ENCODE measurements at places on chromosomes 11 and 22.

DNA sequence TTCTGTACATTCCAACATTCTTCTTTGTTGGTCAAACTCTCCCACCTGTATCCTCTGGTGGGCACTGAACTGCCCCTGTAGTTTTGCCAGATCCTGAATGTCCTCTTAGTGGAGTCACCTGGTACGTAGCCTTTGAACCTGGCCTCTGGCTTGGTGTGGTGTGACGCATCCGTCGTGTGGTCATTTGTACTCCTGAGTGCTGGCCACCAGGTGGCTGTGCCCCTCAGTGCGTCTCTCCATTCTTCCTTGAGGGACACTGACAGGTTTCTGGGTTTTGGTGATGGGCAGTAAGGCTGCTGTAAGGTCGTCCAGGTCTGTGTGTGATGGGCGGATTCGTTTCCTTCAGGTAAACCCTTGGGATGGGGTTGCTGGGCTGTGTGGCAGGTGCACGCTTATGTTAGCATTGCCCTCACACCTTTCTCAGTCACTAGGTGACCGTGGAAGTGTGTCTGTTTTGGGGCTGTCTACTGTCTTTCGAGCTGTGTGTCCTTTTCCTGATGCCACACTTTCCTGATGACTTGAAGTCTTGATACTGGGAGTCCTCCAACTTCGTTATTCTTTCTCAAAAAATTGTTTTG is 13.6 kb upstream of the RANBP1 start:
- DNase-seq = no peak

DNA sequence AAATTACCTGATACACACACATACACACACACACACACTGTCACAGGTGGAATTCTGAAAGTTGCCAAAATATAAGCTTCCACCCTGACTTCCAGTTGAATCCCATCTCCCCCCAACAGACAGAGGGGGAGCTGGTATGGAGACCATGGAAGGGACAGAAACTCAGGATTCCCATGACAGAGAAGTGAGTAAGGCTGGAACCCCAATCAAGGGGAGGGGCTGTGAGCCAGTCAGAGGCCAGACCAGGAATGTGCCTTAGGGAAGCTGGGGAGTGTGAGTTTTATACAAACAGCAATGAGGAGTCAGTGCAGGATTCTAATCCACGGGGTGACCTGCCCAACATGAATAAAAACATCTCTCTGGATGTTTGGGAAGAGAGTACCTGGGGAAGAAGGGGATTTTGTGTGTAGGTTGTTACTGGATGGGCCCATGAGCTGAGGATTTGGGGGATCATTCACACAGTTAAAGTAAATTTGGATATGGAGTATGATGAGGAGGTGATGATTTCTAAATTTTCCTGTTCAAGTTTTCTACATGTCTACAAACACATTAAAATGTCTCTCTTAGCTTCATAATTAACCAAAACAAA is 38.7 kb upstream of the TOP3B start:
- DNase-seq = no peak

DNA sequence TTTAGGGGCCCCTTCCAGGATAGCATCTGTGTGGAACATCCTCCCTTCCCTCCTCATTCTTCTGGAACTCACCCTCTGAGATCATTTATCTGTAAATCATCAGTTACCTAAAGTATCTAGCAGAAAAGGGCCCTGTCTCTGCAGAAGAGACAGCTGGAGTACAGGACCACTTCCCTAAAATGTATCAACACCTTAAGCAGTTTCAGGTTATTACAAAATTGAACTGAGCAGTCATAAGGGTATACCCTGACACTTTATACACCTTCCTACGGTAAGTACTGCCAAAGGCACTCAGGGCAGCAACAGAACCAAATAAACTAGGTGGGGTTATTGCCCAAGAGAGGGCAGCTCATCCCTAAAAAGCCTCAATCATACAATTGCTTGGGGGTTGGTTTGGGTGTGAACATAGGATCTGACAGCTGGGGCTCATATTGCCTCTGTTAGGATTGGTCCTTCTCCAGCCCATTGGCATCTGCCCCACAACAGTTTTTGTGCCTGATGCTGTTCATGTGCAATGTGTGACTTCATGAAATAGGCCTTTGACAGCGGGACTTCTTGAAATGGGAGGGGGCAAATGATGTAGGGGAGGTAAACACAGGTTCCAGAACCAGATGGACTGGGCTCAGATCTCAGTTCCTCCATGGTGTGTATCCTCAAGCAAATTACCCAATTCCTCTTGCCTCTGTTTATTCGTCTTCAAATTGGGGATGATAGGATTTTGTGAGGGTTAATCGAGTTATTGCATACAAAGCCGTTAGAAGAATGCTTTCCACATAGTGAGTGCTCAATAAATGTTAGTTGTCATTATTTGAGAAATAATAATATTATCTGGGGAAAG is 2.9 kb downstream of the POU2AF3 start:
- DNase-seq = no peak

DNA sequence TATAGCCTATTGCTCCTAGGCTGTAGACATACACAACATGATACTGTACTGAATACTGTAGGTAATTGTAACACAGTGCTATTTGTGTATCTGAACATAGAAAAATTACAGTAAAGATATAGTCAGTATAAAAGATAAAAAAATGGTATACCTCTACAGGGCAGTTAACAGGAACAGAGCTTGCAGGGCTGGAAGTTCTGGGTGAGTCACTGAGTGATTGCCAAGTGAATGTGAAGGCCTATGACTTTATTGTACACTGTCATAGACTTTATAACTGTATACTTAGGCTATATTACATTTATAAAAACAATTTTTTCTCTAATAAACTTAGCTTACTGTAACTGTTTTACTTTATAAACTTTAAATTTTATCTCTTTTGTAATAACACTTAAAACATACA is 332.4 kb upstream of the ARHGAP42 start:
- DNase-seq = no peak

DNA sequence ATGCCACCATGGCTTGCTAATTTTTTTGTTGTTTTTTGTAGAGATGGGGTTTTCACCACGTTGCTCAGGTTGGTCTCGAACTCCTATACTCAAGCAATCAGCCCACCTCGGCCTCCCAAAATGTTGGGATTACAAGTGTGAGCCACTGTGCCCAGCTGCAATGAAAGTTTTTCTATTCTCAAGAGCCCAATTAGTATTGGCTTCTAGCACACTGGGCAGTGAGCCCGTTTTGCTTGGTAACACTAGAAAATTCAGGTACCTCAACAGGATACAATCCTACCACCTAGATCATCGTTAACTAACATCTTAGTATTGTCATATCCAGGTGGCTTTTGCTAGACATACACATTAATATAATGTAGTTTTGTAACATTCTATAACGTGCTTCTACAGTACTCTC is 19.0 kb downstream of the SEC14L3 start:
- no peak for DNase-seq

- DNase-seq = no peak
Measured at GRCh38 chr11:90241414-90241813, 18.6 kb upstream of the CHORDC1 start.

All from activated CD8-positive, alpha-beta memory T cell treated with anti-CD3 and anti-CD28 coated beads for 1 hour (primary cell).